Fibroblast of skin of right biceps (primary cell): ENCODE measurements at places on chromosomes 11 and 22.

GRCh38 chr11:112882494-112883381 lies 78.5 kb upstream of the NCAM1 start:
- DNase-seq: no peak

GRCh38 chr22:22046370-22046769 lies 63.8 kb upstream of the TOP3B start:
- DNase-seq: no peak

- no peak for DNase-seq
Measured at GRCh38 chr22:28620244-28620922, 59.3 kb downstream of the TTC28 start.

DNA sequence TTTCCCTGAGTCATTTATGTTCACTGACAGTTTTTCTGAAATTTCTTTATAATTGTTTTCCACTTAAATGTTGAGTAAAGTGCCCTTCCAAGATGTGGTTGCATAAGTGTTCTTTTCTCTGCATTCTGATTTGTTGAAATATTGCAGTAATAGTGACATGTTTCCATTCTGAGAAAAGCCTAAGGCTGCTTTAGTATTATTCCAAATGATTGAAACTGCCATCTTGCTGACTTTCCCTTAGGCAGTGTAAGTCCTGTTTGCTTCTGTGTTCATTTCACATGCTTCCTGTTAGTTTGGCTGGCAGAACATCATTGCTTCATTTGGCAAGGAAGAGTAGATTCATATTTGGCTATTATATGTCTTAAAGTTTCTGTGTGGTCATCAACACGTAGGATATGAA lies 146.5 kb downstream of the ELP4 start:
- DNase-seq: peak; percentile 12

- DNase-seq: no peak
Measured at GRCh38 chr11:97354026-97354425, 964.2 kb downstream of the JRKL start.
